ENCODE measurements at places on chromosomes 2 and 18.

- DNase-seq = no peak
Measured at GRCh38 chr2:111697560-111697959, 186.4 kb downstream of the ANAPC1 start.

- no peak for DNase-seq
Measured at GRCh38 chr2:25374411-25374810, 32.7 kb upstream of the DNMT3A start.

- DNase-seq = no peak
Measured at GRCh38 chr18:22543769-22544168, 126.1 kb upstream of the CTAGE1 start.

DNA sequence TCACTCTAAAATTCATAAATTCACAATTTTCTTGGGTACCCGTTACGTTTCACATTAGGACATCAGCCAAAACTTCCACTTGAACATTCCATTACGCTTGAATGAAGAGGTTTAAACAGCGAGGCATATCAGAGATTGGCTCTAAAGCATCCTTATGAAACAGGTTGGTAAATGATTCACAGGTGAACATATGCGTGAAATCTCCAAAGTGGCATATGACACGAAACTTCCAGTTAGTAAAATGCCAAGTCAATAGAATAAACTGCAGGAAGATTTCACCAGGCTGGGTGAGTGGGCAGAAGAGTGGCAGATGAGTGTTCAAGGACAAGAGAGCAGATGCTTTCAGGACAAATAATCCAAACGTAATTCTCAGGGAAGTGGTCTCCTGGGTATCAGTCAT, 33.9 kb upstream of the GLS start:
- no peak for DNase-seq

DNA sequence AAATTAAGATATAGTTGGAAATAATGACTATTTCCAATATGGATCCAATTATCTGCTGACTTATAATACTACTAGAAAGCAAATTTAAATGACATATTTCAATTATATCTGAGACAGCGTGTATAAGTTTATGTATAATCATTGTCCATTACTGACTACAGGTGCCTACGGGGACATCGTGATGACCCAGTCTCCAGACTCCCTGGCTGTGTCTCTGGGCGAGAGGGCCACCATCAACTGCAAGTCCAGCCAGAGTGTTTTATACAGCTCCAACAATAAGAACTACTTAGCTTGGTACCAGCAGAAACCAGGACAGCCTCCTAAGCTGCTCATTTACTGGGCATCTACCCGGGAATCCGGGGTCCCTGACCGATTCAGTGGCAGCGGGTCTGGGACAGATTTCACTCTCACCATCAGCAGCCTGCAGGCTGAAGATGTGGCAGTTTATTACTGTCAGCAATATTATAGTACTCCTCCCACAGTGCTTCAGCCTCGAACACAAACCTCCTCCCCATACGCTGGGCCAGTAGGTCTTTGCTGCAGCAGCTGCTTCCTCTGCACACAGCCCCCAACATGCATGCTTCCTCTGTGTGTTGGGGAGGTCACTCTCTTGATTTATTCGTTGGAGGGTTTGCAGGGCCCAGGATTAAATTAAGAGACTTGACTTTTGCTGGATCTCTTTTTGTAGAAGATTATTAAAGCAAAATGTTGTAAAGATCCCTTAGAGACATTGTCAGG, 194.4 kb downstream of the RPIA start:
- no peak for DNase-seq

GRCh38 chr2:55003706-55004639, 46.3 kb downstream of the RTN4 start:
- no peak for DNase-seq

DNA sequence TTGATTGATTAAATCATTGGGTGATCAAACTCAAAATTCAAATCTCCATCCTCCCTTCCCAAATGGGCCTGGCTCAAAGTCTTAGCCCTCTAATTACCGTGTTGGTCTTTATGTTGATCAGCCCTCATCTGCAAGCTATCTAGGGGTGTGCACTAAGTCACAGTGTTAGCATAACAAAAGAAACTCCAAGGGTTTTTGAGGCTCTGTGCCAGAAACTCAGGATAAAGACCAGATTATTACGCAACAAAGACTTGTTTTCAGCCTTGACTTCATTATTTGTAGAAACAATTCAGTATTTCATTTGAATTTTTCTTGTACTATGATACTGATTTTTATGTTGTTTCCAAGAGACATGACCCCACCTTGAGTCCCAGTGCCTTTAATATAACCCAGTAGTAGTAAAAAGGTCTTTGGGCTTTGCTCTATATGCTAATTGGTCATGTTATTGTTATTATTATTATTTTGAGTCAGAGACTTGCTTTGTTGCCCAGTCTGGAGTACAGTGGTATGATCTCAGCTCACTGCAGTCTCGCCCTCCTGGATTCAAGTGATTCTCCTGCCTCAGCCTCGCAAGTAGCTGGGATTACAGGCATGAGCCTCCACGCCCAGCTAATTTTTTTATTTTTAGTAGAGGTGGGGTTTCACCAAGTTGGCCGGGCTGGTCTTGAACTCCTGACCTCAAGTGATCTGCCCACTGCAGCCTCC, 13.9 kb downstream of the PSMD14 start:
- DNase-seq = no peak
